C1 segment of cervical spinal cord (tissue), 14 donors: ENCODE measurements at places on chromosomes 2 and 18.

GRCh38 chr2:170019060-170019805 is 158.7 kb upstream of the MYO3B start:
- DNase-seq = no peak

DNA sequence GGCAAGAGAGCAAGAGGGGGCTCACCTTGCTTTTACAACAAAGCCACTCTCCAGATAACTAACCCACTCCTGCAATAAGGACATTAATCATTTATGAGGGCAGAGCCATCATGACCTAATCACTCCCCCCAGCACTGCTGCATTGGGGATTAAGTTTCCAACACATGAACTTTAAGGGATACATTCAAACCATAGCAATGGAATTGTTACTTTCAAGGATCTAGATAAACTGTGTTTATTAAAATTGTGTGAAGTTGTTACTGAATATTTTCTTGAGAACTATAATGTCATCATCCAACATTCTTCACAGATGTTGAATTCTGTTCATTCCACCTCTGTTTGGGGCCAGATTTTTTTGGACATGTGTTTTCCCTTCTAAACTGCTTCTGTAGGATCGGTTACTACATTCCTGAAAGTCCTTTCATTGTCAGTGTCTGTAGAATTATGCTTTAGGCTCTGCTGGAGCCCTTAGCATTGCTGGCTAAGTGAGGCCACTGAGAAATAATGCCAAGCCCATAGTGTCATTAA is 50.4 kb downstream of the SPATS2L start:
- no peak for DNase-seq

- DNase-seq = no peak
Measured at GRCh38 chr2:54423213-54423612, 32.9 kb upstream of the SPTBN1 start.

DNA sequence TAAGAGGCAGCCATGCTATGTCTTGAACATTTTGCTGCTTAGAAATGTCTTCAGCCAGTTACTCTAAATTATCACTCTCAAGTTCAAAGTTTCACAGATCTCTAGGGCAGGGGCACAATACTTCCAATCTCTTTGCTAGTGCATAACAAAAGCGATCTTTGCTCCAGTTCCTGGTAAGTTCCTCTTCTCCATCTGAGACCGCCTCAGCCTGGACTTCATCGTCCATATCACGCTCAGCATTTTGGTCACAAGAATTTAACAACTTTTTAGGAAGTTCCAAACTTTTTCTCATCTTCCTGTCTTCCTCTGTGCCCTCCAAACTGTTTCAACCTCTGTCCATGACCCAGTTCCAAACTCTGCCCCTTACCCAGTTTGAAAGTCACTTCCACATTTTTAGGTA is 8.8 kb upstream of the SLC35F5 start:
- DNase-seq = no peak

DNA sequence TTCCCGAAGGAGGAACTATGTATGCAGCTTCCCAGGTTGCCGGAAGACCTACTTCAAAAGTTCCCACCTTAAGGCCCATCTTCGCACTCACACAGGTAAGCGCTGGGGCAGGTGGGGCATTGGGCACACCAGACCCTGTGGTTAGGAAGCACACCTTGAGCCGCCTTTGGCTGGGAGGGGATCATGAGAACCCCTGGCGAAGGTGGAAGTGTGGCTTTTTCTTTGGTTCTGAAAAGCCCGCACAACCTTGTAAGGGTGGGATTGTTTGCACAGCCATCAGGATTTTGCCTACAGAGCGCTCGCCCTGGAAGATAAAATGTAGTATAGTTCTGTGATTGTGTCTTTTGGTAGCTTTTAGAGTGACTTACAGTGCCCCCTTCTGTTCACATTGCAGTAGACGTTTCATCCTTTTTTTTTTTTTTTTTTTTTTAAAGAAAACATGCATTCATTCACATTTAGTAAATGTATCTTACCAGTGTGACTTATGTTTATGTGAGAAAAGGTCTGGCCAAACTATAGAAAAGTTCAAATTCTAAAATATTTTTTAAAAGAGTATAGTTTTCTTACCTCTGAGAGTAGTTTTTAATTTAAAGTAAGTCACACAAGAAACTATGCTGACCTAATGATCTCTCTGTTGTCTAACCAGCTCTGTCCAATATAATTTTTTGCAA is 5.3 kb downstream of the KLF11 start:
- no peak for DNase-seq

- no peak for DNase-seq
Measured at GRCh38 chr2:9269295-9269694, 62.7 kb downstream of the ASAP2 start.

- DNase-seq = no peak
Measured at GRCh38 chr18:50163505-50163904, 31.4 kb downstream of the MYO5B start.

DNA sequence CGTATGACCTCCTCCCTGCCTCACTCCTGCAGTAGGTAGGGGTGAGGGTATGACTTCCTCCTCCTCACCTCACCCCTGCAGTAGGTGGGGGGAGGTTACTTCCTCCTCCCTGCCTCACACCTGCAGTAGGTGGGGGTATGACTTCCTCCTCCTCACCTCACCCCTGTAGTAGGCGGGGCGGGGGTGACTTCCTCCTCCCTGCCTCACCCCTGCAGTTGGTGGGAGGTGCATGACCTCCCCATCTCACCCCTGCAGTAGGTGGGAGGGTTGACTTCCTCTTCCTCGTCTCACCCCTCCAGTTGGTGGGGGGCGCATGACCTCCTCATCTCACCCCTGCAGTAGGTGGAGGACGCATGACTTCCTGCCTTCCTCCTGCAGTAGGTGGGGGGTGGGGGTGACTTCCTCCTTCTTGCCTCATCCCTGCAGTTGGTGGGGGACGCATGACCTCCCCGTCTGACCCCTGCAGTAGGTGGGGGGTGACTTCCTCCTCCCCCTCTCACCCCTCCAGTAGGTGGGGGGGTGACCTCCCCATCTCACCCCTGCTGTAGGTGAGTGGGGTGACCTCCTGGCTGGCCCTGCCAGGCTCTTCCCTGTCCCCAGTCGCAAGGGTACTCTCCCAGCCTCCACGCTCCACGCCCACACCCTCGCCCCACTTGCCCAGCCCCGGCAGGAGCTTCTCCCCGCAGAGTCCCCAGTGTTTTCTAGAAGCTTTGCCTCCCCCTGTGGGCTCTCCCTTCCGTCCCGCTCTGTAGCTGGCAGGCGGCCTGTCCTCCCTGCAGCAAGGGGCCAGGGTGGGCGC is 39.3 kb downstream of the TSHZ1 start:
- no peak for DNase-seq

- DNase-seq = no peak
Measured at GRCh38 chr2:43572244-43572643, 23.6 kb downstream of the THADA start.

- DNase-seq = peak; percentile 83
Measured at GRCh38 chr18:79988451-79989194, at the start of gene TXNL4A. TSS of gene TXNL4A (minus strand) at chr18:79988563. CDS start at chr18:79988392, 171 bp downstream.

GRCh38 chr2:175234153-175234552 is 52.6 kb upstream of the ATP5MC3 start:
- DNase-seq = no peak
